DMS79 treated with DMSO at 0.1 percent for 48 hours (cell line): ENCODE measurements at places on chromosomes 13 and 19.

DNA sequence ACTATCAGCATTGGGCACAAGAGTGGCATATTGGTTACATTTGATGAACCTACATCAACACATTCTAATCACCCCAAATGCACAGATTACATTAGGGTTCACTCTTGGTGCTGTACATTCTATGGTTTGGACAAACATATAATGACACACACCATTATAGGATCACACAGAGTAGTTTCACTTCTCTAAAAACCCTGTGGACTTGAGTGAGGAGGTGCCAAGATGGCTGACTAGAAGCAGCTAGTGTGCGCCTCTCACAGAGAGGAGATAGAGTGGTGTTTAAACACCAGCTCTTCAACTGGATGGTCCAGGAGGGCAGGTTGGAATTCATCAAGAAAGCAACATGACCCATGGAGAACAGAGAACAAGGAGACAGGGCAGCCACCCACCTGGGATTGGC is 265.6 kb downstream of the TDRD3 start:
- no peak for DNase-seq

DNA sequence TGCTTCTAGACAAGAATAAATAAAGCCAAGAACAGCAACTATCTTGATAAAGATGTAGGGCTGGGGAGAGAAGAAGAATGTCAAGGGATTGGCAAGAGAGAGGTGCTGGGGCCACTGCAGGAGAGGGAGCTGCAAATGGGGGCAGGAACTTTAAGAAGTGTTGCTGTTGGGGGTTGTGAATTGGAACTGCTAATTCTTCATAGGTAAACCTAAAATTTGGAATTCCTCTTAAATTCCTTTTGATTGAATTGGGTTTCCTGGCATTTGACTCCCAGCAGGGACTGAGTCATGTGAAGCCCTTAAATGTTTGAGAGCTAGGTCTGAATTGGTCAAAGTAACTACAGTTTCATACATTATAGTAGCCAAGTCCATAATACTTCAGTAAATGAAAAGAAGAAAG is 305.6 kb upstream of the TMTC4 start:
- no peak for DNase-seq

- no peak for DNase-seq
These were observed 104.9 kb downstream of the MZT1 start for GRCh38 chr13:72622546-72622945.

DNA sequence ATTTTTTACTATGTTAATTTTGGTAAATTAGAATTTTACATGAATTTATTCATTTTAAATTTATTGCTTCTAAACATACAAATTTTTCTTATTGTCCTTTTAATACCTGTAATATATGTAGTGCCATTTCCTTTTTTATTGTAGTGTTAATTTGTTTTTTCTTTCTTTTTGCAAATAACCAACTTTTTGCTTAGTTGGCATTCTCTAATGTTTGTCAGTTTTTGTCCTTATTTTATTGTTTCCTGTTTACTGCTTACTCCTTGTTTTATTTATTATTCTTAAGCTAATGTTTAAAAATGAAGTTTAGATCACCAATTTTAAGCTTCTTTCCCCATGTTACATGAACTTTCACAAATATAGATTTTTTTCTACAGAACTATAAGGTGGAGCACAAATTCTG is 516.6 kb downstream of the SLITRK1 start:
- DNase-seq = no peak

DNA sequence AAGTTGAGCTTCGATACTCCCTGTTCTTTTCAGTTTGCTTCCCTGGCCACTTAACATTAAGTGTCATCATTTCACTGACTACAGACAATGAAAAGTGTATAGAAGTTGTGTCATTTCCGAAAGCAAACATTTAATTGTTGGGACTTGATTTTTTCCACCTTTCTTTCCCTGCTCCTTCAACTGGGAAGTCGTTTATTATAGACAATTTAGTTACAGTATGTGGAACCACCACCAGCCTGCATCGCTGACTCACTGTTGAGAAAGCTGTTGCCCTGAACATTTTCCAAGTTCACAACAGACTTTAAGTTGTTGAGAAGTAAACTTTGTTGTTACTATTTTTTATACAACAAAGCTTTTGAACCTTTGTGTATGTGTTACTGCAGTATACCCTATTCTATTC is 788.4 kb upstream of the PRR20A start:
- no peak for DNase-seq

GRCh38 chr19:31591258-31591657 is 242.0 kb upstream of the TSHZ3 start:
- DNase-seq = no peak

- no peak for DNase-seq
These were observed 28.6 kb downstream of the ZNF557 start for GRCh38 chr19:7098096-7098495.

GRCh38 chr13:57832187-57832586 is 200.6 kb downstream of the PCDH17 start:
- DNase-seq = no peak

DNA sequence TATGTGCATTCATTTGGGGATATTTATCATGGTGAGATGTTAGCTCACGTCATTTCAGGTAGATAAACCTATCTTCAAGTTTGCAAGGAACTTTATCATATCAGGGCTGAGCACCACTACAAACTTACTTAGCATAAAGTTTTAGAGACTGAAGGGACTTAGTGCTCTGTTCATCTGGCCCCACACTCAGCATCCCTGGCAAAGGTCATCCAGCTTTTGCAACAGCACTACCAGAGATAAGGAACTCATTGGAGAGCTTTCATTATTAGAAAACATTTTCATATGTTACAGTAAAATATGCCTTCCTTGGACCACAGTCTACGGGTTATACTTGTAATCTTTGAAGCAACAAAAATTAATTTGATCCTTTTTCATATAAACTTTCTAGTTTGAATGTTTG is 263.4 kb downstream of the POU4F1 start:
- DNase-seq = no peak

- DNase-seq = no peak
These were observed 46.2 kb downstream of the IPO5 start for GRCh38 chr13:97999653-98000052.
